ENCODE measurements at places on chromosomes 11 and 22.

DNA sequence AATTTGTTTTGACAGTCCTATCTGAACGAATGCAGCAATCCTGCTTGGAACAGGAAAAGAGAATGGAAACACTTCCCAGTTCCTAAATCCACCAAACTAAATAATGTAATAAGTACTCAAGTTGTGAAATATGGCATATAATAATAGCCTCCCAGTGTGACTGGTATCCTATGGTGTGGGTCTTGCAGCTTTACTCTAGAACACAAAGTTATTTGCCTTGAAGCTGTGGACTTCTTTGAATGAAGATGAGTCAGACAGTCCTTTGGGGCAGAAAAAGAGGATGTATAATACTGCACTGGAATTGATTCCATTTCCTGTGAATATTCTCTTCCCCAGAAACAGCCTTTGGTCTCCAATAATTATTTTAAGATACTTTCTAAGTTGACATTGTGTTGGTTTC, 887.0 kb downstream of the KCNA4 start:
- DNase-seq, result no peak

DNA sequence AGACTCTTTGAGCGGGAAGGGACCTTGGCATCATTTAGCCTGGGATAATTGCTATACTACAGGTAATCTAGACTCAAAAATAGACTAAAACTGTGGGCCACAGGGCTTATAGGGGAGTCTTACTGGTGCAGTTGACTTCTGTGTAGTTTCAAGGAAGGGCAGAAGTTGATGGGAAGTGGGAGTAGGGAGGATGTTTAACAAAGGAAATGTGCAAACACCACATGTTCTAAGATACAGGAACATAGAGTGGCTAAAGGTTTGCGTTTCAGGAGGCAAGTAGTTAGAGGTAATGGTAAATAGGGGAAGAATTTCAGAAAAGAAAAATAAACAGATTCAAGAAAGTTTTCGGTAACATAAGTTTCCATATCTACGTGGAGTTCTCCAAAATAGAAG, 14.4 kb upstream of the SORL1 start:
- no peak for DNase-seq

- peak; percentile 71 for DNase-seq
These were observed 58.2 kb upstream of the FTH1 start for GRCh38 chr11:62025487-62026105.

GRCh38 chr11:3215346-3216026, 3.1 kb downstream of the MRGPRG start:
- no peak for DNase-seq

GRCh38 chr11:113562981-113563461, 87.8 kb upstream of the DRD2 start:
- no peak for DNase-seq

GRCh38 chr22:44735518-44736428, 16.6 kb upstream of the ARHGAP8 start:
- DNase-seq, result peak; percentile 89

GRCh38 chr11:67410984-67411784, 4.3 kb upstream of the CARNS1 start:
- DNase-seq, result no peak

- no peak for DNase-seq
These were observed 206.2 kb upstream of the LRRC4C start for GRCh38 chr11:41665441-41666360.

DNA sequence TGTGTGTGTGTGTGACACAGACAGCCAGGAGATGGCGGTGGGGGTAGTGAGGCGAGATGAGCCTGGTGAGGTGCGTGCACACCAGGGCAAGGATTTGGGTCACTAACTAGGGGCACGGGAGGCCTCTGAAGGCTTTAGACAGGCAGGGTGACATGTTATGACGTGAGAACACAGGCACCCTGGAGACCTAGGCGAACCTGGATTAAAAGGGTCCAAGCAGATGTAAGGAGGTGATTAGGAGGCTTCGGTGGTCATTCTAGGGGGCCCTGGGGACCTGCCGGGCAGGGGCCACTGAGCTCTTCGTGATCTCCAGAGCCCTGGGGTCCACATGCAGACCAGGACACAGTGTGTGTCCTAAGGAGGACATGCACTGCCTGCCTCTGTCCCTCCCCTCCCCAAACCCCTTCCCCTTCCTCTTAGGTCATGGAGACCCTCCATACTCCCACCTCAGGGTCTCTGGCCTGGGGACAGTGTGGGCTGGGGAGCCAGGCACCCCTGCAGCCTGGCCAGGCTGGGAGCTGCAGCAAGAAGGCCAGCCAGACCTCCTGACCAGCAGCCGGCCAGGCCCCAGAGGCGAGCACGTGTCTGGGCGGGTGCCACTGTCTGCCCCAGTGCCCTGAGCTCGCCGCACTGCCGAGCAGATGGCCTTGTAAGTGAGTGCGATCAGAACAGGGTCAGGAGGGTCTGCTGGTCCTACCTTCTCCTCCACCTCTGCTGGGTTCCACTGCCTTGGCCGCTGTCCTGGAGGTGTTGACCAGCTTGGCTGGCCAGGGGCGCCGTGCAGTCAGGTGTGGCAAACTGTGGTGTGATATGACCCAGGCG, 32.1 kb downstream of the IFT27 start:
- DNase-seq, result no peak

DNA sequence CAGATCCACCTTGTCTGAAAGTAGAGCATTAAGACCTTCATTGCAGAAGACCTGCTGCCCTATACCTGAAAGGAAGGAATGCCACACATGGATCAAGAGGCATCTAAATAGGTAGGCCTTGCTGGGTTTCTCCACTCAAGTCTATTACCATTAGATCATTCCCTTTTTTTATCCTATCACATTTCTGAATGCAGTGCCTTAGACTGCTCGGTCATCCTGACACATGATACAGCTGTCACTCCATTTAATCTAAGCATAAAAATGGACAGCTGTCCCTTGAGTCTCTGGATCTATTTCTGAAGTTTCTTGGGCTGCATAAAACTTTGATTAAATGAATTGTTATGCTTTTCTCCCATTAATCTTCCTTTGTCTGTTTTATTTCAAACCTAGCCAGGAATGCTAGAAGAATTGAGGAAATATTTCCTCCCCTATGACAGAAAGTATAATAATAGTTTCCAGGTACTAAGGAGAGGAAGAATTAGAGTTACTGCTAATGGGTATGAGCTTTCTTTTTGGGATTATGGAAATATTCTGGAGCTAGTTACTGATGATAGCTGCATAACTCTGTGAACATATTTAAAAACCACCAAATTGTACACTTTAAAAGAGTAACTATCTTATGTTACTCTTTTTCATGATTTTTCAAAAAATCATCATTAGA, 88.0 kb downstream of the DLG2 start:
- DNase-seq, result no peak

- no peak for DNase-seq
These were observed 364.5 kb downstream of the NTM start for GRCh38 chr11:131734871-131735270.

GRCh38 chr11:8035200-8035855, 45.7 kb upstream of the TUB start:
- no peak for DNase-seq

- no peak for DNase-seq
These were observed 322.8 kb upstream of the SYN3 start for GRCh38 chr22:33380789-33381530.

DNA sequence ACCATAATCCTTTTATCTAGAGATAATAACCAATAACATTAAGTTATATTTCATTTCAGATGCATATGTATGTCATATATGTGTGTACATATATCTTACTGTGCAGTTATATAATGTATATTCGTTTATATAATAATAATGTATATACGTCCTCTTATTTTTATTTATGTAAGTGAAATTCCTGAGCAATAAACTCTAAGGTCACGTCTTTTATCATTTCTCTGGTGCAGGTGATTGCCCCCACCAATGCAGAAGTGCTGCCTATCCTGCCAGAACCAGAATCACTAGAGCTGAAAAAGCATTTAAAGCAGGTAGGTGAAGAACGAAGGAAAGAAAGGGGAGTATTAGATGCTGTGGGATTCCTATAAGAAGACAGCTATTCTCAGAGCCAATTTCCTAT, 8.8 kb downstream of the MADD start:
- no peak for DNase-seq

DNA sequence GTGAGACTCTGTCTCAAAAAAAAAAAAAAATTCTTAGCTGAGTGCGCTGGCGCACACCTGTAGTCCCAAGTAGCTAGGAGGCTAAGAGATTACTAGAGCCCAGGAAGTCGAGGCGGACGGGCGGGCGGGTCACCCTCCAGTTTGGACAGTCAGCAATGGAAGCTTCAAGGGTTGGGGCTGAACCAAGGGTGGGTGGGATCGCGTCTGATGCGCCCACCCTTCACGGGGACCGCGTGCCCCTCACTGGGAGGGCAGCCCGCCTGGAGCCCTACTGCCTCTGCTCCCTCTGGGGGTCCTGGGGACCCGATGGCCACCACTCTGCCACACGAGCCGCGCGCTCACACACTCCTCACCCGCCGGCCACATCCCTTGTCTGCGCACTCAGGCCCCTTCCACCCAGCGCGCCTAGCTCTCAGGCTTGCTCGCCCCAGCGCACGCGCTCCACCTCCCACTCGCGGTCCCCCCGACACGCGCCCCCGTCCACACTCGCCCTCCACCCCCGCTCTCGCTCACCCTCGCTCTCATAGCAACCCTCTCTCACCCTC, 494 bp downstream of the CHID1 start:
- DNase-seq, result peak; percentile 8

DNA sequence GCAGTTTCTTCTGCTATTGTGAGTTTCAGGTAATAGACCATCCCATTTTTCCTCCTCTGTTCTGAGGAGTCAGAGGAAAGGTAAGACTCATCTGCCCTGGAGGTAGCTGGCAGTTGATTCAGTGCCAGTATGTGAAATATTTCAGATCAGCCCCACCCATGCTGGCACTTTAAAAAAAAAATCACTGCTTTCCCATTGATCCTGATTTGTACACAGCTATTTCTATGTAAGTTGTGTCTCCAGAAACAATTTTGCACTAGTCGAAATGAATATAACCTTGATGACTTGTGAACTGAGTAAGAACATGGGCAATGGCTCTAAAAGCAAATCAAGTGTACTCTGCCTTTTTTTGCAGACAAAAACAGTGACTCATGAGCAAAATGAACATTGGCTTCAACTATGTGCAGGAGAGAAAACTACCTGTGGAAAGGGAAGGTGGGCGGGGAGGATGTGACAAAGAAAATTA, 82.0 kb upstream of the OR5AK2 start:
- DNase-seq, result no peak

DNA sequence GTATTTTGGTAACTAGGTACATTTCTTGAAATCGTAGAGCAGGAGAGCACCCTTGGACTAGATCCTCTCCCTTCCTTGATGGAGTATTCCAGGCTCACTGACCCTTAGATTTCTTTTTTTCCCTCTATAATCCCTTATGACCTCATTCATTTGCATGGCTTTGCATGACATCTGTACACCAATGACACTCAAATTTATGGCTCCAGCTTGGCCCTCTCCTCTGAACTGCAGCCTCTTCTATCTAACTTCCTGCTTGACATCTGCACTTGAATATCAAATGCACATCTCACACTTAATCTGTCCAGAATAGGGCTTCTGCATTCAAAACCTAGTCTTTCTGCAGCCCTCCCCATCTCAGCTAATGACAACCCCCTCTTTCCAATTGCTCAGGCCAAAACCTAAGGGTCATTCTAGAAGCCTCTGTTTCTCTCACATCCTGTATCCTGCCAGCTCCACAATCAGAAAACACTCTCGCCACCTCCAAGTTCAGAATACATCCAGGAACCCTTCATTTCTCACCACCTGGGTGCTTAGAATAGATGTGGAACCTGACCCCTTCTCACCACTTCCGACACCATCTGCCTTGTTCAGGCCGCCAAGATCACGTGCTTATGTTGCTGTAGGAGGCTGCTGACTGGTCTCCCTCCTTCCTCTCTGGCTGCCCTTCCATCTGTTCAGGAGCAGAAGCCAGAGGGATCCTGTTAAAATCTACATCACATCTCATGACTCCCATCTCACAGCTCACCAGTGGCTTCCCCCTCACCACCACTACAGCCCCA, 138.9 kb upstream of the MTNR1B start:
- DNase-seq, result no peak

GRCh38 chr11:103079833-103080232, 12.1 kb downstream of the DCUN1D5 start:
- DNase-seq, result no peak

- DNase-seq, result no peak
These were observed 85.0 kb downstream of the NAT10 start for GRCh38 chr11:34190192-34191139.

GRCh38 chr11:128496692-128497060, 90.7 kb downstream of the ETS1 start:
- DNase-seq, result no peak

DNA sequence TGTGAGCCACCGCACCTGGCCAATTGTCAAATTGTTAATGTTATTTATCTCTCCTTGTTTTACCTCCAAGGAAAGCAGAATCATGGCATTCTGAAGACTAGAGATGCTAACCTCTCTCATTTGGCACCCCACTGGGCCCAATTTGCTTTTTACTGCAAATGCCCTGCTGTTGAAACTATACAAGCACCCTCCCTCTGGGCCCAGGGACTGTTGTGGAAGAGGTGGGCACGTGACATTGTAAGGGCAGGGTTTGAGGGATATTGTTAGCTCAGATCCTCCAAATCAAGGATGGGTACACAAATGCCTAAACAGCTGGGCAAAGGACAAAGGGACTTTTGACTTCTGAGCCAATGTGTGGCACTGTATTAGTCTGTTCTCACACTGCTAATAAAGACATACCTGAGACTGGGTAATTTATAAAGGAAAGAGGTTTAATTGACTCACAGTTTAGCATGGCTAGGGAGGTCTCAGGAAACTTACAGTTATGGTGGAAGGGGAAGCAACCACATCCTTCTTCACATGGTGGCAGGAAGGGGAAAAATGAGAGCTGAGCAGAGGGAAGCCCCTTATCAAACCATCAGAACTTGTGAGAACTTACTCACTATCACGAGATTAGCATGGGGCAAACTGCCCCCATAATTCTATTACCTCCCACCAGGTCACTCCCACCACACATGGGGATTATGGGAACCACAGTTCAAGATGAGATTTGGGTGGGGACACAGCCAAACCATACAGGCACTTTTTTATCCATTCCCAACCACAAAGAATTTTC, 6.5 kb upstream of the ALDH3B2 start:
- no peak for DNase-seq

DNA sequence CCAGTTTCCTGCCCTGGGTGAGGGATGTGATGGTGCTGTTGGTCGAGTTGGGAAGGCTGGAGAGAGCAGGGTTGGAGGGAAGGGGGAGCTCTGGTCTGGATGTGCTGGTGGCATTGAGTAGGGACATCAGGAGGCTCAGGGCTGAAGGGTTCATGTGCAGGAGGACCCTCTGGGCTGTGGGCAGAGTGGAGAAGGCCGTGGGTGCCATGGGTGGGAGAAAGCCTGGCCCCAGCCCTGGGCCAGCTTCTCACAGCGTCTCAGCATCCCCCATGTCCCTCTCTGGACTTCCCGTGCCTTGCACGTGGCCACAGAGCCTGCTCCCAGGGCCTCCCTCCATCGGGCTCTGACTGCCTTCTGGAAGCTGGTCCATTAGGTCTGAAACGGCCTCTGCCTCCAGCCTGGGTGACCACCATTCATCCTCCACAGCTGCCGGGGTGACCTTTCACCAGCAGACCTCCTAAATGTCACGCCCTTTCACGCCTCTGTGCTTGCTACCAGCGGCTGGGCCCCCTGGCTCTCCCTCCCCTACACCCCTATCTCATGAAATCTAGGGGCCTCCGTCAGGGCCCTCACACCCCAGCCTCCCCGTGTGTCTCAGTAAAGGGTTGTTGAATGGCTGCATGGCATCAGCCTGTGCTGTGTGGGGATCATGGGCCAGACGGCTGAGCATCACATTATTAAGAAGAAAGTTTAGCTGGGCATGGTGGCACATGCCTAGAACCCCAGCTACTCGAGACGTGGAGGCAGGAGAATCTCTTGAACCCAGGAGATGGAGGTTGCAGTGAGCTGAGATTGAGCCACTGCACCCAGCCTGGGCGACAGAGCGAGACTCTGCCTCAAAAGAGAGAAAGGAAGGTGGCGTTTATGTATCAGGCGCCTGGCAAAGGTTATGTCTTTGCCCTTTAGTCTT, 25.5 kb downstream of the MYO7A start:
- DNase-seq, result no peak

All from T-helper 9 cell (primary cell).